Foreskin fibroblast (primary cell): ENCODE measurements at places on chromosomes 5 and 9.

DNA sequence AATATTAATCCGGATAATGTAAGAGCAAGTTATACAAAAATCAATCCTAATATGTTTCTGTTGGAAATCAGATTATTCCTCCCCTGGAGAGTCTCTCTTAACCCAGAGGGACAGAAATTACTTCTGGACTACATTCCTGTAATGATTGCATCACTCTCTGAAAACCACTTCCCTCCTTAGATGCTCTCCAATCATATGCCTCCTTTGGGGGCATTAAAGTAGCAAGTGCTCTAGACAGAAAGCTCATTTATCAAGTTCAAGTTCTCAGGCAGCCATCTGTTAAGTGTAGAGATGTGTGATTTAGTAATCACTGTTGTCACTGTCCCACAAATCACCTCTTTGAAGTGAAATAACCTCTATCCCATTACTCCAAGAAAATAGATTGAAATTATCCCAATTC, 247.1 kb downstream of the SLCO4C1 start:
- peak; percentile 2 for DNase-seq

DNA sequence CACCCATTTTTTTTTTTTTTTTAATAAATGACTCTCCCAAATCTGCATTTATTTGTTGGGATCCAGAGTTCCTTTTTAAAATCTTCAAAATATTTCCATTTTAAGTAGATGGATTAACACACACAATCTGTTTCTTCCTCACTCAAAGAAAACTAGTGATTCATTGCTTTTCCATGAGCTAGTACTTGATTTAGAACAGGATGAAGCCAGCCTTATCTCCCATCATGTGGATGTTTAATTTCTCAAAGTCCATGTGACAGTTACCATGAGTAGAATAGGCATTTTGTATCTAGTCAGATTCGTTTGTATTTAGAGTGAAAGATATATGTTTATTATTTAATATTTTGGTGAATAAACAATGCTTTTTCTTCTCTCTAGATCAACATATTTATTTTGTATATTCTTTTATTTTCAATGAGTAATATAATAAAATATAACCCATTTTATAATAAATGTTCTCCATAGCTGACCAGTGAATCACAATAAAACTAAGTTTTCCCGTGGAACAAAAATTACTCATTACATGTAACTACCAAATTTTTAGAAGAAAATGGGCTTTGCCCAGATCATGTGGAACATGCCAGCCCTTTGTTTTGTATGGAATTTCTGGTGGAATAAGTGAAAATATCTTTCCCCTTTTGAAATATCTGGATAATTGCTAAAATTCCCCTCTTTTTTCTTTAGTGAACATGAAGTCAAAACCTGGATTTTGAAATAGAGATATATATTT, 54.9 kb upstream of the RPS23 start:
- DNase-seq, result no peak

- DNase-seq, result no peak
Observed at GRCh38 chr5:39816156-39816845, 391.5 kb upstream of the DAB2 start.

DNA sequence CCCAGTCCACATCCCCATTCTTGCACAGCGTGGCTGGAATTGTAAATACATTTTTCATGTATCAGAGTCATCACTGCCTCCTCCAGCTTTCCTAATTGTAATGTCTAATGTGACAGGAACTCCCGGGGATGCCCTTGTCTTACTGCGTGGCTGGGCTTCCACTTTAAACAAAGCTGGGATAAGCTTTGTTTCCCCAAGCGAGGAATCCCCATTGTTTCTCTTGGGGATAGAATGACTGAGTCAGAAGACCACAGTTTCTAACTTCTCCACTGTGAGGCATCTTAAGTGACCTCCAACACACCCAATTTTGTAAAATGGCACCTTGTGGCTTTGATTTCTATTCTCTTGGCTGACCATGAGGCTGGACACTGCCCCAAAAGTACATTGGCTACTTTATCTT, 22.4 kb downstream of the ARPC5L start:
- no peak for DNase-seq

GRCh38 chr9:92378865-92379560, 25.4 kb downstream of the OGN start:
- DNase-seq, result peak; percentile 79

GRCh38 chr5:5617024-5617423, 194.5 kb downstream of the ICE1 start:
- DNase-seq, result no peak

DNA sequence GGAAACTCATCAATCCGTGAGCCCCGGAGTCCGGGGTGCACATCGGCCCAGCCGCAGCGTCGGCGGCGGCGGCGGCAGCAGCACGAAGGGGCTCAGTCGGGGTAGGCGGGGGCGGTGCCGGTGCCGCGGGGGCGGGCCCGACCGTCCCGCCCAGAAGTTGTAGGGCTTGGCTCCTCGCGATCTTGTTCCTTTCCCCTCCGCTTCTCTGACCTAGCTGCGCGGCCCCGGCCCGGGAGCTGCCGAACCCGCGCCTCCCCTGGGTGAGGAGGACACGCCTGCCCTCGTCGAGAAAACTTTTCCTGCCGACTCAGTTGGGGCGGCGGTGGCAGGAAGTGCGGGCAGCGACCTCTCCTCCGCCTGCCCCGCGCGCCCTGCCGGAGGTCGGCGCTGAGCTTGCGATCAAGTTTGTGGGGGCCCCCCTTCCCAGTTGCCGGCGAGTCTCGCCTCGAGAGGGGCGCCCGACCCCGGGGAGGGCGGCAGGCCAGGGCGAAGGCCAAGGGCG, at the start of gene MAN2A1:
Gene MAN2A1 (plus strand): TSS at position 188 of the 502 bp plus-strand sequence. CDS start 491 bp downstream, outside the sequence.
- peak; percentile 69 for DNase-seq
